B cell (primary cell): ENCODE measurements at places on chromosomes 6 and 20.

GRCh38 chr6:106397431-106397830 lies 36.9 kb downstream of the CRYBG1 start:
- DNase-seq, result no peak

DNA sequence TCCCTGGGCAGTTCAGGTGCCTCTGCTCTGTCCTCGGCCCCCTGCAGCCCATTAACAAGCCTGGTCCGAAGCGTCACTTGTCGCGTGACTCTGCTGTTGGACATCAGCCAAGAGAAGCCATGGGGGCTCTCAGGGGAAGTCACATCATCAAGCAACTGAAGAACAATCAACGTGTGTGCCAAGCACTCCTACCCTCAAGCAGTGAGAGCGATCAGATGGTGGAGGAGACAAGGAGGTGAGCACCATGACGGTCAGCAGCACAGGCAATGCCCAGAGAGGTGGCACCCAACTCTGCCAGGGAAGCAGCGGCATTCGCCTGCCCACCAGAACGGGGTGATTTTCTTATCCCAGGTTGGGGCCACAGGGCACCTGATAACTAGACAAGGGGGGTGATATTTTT lies 132.7 kb downstream of the AGPAT4 start:
- DNase-seq, result no peak

DNA sequence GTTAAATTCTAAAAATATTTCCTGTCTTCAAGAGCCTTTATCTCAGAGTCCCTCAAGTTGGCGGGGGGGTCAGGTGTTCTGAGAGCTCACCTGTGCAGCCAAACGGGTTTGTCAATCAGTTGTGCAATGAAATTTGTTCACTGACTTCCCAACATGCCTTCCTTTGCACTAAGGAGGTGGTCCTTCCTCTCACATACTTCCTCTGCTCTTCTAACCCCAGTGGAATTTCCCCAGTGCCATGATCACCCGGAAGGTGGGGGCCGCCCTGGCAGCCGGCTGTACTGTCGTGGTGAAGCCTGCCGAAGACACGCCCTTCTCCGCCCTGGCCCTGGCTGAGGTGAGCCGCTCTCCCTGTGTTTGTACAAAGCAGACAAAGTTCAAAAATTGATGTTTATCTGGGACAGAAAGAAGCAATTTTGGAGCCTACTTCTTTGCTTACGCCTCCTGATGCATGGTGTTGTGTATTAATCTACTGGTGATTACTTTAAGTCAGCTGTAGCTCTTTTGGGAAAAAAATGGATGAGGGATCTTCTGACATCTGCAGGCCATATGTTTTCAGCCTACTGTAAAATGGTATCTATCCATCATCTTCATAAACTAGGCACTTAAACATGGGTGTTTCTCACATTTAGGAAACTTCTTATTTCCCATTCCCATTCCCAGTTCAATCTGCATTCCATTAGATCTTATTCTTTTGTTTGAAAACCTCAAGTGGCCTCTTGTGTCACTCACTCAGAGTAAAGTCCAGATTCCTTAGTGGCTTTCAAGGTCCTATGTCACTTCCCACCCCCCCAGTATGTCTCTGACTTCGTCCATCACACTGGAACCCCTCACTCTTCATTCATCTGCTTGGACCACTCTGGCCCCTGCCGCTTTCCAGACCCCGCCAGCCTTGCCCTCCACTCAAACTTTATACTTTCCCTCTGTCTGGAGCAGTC lies 10.1 kb downstream of the ALDH5A1 start:
- DNase-seq, result no peak

DNA sequence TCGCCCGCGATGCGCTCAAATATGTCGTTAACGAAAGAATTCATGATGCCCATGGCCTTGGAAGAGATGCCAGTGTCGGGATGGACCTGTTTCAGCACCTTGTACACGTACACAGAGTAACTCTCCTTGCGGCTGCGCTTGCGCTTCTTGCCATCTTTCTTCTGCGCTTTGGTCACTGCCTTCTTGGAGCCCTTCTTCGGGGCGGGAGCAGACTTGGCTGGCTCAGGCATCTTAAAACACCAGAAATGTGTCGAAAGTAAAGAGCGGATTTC lies 36.4 kb downstream of the HFE start:
- no peak for DNase-seq

DNA sequence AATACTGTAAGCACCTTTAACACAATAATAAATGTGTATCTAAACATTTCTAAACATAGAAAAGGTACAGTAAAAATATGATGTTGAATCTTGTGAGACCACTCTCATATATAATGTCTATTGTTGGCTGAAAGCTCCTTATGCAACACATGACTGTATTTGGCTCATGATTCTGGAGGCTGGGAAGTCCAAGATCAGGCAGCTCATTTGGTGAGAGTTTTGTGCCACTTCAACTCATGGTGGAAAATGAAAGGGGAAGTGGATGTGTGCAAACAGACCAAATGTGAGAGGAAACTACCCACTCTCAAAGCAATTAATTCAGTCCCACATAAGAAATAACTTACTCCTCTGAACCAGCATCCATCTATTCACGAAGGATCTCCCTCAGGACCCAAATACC lies 257.7 kb upstream of the OPRM1 start:
- no peak for DNase-seq
